ENCODE measurements at places on chromosomes 4 and X.

DNA sequence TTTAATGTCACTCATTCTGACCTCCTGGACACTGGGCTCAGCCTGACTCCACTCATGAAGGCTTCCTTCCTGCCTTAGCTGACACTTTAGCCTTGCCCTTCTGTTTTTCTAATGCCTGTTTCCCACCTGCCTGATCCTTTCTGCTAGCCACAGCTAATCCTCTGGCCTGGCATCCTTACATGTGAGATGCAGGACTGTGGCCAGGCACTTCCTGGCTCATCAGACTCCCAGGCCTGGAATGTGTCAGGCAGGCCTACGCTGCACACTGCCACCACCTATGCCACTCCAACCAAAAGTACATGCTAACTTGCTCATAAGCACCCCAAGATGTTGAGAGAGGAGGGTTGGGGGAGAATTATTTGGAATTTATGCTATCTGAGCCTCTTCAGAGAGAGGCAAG, 138.8 kb upstream of the NALF2 start:
- ATAC-seq = no peak

GRCh38 chrX:63426519-63426918, 75.4 kb upstream of the SPIN4 start:
- no peak for ATAC-seq

DNA sequence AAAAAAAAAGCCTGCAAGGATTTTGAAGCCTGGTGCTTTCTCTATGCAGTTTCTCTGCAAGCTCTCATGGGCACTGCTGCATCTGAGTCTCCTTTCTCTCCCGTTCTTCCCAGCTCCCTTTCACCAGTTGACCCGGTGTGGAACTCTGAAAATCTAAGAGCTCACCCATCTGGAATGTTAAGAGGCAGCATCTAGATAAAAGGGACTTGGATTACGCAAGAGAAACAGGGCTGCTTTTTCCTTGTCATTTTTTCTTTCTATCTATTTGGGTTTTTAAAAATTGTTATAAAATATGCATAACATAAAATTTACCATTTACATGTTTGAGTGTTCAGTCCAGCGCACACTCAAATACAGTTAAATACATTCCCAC, 95.2 kb upstream of the RPS6KA3 start:
- ATAC-seq = peak; percentile 57

DNA sequence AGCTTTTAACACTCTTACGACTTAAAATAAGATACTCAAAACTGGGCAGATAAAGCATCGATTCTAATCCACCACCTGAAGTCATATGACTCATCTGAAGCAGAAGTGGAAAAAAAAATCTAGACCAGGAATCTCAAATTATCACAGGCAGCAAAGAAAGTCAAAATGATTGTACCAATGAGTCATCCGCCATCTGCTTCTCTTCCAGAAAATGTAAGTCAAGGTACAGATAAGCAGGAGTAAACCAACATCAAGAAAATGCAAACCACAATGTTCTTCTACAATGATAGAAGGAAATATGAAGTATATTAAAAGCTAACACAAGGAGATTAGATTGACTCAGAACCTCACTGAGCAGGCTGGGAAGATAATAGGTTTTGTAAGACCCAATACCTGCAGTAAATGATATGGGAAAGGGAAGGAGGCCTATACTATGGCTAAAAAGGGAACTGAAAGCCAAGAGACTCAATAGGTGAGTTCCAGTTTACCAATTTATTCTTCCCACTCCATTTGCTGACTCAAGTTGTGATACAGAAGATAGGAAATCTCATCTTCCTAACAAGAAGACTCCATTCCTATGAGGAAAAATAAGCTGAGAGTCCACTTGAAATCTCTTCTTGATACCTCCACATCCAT, 88.4 kb upstream of the TET2 start:
- no peak for ATAC-seq

DNA sequence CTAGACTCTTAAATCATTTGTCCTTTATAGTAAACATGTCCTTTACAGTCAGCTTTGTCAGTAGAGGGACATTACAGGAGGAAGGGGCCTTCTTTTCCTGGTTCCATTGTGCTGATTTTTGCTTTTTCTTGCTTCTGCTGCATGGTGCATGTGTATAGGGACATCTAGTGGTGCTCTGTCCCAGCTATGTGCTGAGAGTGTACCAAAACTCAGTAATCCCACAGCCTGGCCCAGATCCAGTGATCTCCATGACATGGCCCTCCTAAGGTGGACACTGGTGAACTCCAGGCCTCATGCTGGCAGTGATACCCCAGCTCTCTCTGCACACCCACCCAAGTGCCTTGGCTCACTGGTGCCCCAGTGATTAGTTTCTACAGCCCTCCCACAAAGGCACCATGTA, 45.2 kb downstream of the MAGEB17 start:
- ATAC-seq = peak; percentile 84

- no peak for ATAC-seq
Observed at GRCh38 chr4:20017777-20018115, 234.0 kb upstream of the SLIT2 start.

GRCh38 chr4:184406958-184407391, 67.4 kb downstream of the IRF2 start:
- ATAC-seq = no peak

DNA sequence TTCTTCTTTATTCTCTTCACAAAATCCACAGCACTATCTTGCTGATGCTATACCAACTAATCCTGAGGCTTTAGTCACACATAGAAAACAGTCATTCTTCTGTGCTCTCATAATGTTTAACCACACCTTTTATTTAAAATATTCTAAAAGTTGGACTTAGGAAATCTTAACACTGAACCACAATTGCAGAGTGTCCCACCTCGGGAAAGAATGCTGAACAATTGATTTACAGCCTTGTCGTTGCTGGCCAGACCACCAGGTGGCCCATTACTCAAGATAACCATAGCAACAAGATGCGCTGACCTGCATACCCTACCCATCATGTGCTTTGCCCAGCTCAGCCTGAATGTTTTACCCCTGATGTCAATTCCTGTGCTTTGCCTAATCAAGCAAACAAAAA, 100.8 kb downstream of the ARSJ start:
- peak; percentile 99 for ATAC-seq
